AG20443 (cell line): ENCODE measurements at places on chromosomes 7 and 10.

GRCh38 chr7:142228537-142229104 is 29.2 kb downstream of the PRSS58 start:
- no peak for DNase-seq

GRCh38 chr7:157276731-157277562 is 59.9 kb upstream of the DNAJB6 start:
- peak; percentile 53 for DNase-seq

GRCh38 chr7:134458341-134458805 is 527 bp downstream of the AKR1B1 start:
- DNase-seq = peak; percentile 70

DNA sequence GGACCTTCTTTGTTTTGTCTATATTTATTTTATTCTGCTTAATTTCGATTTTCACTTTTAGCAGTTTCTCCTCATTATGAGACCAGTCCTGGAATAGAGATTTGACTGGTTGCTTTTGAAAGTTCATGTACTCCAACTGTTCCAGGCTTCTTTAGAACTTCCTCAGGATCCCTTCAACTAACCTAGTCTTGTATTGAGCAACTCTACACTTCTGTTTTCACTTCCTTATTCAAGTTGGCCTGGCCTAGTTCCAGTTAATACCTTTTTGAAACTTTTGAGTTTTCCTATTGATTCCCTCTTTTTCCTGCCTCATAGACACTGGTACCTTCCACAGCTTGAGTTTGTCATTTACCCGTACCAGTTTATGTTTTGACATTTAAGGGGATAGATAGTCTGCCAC is 421.7 kb downstream of the ATRNL1 start:
- no peak for DNase-seq

DNA sequence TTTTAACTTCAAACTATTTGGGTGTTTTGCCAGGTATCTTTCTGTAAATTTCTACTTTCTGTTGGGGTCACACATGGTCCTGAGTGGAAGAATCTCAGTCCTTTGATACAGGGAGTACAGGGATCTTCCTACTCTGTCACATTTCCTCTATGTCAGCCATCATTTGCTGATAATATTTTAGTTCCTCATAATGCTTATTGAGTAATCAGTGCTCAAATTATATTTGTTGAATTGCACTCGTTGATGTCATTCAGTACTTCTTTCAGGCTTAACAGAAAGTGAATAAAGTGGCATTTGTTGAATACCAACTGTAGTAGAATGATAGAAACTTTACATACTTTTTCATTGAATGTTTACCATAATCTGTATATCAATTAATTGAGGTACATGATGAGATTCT is 31.9 kb downstream of the WDR11 start:
- DNase-seq = no peak

DNA sequence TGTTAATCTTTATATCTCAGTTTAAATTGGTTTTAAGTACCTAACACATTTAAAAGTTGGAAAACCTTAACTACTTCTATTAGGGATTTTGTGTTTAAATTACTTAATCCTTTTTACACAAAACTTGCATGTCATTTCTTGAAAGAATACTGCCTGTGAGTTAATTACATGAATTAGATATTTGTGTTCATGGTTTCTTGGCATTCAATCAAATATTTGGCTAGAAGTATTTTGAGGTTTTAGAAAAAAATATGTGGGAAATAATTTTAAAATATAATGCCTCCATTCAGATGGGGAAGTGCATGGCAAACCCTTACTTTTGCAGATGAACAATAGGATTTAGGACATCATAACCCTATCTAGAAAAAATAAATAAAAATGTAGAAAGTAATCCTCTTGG is 186.5 kb upstream of the SEMA3E start:
- DNase-seq = no peak

GRCh38 chr7:90320418-90320800 is 695 bp downstream of the FAM237B start:
- DNase-seq = no peak

GRCh38 chr7:22005151-22005550 is 59.5 kb upstream of the CDCA7L start:
- DNase-seq = no peak

GRCh38 chr7:80464211-80464610 is 47.7 kb downstream of the GNAT3 start:
- DNase-seq = no peak

GRCh38 chr7:12378389-12378788 is 25.3 kb downstream of the VWDE start:
- no peak for DNase-seq

- peak; percentile 55 for DNase-seq
These were observed 677 bp downstream of the TSPAN14 start for GRCh38 chr10:80454513-80455460.

DNA sequence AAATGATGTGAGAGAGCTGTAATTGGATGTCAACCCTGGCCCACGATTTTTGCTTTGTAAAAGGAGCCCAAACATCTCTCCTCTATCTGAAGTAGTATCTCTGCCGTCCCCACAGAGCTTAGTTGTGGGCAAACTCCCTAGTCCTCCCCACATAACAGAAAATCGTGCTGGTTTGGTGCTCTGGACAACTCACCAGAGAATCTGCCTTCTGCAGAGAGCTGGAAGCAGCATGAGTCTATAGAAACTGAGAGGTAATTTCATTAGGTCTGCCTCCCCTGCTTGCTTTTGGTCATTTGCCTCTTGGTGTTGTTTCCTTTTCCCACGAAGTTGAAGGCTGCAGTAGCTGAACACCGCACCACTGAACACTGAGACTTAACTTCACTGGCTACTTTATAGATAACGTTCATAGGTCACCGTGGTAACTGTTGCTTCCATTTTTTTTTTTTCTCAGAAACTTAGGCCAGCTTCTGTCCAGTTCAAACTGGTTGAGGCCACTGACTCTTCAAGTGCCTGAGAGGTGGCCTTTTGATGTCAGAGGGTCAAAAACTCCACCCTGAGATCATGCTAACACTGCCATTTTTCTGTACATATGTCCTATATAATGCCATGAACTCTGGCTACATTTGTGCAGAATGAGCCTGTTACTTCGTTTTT is 3.3 kb upstream of the CDCA7L start:
- DNase-seq = no peak

- DNase-seq = peak; percentile 18
These were observed 124.5 kb downstream of the AHR start for GRCh38 chr7:17422966-17423365.

DNA sequence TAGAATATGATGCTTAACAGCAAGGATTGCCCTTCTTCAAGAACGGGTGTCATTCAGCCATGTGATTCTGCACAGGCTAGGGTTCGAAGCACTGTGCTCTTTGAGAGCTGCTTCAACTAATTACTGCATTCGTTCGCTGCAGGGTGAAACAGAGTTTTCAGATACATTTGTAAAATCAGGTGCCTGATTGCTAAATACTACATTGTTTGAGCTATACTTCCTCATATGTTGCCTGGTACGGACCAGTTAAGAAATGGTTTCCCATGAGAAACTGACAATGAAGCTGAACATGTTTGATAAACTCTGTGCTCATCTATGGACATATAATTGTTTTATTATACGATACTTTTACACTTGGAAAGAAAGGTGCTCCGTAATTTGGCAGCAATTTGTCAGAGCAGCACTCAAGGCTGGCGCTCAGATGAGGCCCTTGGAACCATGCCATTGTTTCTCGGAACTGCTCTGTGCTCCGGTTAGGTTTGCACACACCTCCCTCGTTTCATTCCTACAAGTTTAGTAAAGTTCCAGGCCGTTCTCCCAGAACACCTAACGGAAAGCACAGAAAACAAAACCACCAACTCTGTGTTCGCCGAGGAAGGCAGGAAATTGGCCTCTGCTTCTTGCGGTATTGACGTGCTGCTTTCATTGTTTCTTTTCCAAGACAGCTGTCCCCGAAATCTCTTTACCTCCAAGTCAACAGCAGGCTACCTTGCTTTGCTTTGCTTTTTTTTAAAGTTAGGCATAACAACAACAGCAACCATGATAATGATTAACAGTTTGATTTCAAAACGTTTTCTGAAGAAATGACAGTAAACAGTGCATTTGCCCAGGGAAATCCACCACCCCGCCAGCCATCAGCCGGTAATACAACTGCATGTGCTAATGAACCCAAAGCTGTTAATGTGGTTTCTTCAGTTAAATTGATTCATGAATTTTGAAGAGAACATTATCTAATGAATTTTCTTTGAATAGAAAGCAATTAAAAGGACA is 206.9 kb downstream of the EBF3 start:
- DNase-seq = no peak
